Nasal cavity respiratory epithelium epithelial cell of viscerocranial mucosa (primary cell): ENCODE measurements at places on chromosomes 4 and X. TPM values are rescaled to one million over a fixed set of nuclear protein-coding genes. Genes with fewer than 3 reads are reported as not detected.

NKX6-1 gene
- total RNA-seq: not detected in 2 replicates

SLC25A53 gene
- 3.4 and 11.4 TPM in 2 replicates for total RNA-seq

USP17L25 gene
- not detected in 2 replicates for total RNA-seq

C1QTNF7 gene
- total RNA-seq: not detected in 2 replicates

ARMCX1 gene
- total RNA-seq: 10.3 and 13.0 TPM in 2 replicates

CYLC1 gene
- total RNA-seq: not detected in 2 replicates

RUFY3 gene
- total RNA-seq: 40.0 and 63.1 TPM in 2 replicates

FSTL5 gene
- total RNA-seq: not detected in 2 replicates

GPC4 gene
- total RNA-seq: 0.34 and 6.0 TPM in 2 replicates

RBM46 gene
- total RNA-seq: 0.07 and 0.34 TPM in 2 replicates

CXCL5 gene
- 1.6 and 2.1 TPM in 2 replicates for total RNA-seq

ZNF711 gene
- 3.4 and 7.0 TPM in 2 replicates for total RNA-seq

ARR3 gene
- not detected in 2 replicates for total RNA-seq

FAAH2 gene
- total RNA-seq: 7.5 and 10.1 TPM in 2 replicates

IQCM gene
- total RNA-seq: not detected in 2 replicates

DUSP21 gene
- not detected in 2 replicates for total RNA-seq
